ENCODE measurements at places on chromosomes 1 and 21.

GRCh38 chr1:52727114-52727586 lies 897 bp downstream of the ZYG11B start:
- no peak for DNase-seq

- DNase-seq: peak; percentile 54
These were observed 95.3 kb downstream of the ABCA4 start for GRCh38 chr1:94025383-94026340.

DNA sequence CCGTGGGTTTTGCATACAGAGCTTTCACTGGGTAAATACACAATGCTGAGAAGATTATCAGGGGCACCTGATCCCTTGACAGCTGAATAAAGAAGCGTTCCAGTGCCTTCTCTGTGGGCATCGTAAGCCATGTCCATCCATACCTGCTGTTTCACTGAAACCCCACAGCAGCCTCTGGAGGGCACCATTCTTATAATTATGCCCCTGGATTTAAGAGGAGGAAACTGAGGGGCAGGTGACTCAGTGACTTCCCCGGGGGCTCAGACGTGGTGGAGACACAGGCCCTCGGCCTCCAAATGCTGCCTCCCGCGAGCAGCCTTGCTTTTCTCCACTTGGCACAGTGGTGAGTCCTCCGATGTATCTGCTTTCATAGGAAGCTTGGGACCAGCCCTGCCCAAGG lies 56.7 kb downstream of the B3GALT5 start:
- no peak for DNase-seq

DNA sequence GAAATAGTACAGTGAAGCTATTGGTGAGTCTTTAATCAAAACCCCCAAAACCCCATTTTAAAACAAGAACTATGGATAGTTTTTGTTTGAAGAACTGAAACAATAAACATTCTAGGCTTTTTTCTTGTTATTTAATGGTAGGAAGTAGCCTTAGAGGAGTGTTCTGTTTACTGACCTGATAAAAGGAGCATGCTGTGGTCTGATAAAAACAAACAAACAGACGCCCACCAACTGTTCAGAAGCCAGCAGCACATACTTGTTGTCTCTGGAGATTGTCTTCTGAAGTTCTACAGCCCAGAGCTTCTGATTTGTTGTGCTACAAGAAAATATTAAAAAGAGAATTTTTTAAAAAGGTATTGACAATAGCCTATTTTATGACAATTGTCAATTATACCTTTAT lies 54.1 kb upstream of the CFAP298 start:
- DNase-seq: no peak

DNA sequence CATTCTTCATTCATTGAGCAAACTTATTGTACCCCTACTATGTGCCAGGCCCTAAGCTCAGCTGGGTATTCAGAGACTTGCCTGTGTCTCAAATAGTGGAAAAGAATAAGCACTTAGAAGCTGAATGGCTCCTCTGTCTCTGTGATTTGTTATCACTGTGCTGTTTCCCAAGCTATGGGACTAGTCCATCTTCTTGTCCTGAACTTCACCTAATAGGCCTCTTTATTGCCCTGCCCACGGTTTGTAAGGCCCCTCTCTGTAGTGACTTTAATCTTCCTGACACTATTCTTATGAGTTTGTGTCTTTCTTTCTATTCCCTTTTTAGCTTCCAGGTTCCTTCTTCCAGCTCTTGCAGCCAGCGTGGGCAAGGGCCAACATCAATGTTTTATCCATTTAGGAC lies 85.4 kb upstream of the LPGAT1 start:
- DNase-seq: no peak

DNA sequence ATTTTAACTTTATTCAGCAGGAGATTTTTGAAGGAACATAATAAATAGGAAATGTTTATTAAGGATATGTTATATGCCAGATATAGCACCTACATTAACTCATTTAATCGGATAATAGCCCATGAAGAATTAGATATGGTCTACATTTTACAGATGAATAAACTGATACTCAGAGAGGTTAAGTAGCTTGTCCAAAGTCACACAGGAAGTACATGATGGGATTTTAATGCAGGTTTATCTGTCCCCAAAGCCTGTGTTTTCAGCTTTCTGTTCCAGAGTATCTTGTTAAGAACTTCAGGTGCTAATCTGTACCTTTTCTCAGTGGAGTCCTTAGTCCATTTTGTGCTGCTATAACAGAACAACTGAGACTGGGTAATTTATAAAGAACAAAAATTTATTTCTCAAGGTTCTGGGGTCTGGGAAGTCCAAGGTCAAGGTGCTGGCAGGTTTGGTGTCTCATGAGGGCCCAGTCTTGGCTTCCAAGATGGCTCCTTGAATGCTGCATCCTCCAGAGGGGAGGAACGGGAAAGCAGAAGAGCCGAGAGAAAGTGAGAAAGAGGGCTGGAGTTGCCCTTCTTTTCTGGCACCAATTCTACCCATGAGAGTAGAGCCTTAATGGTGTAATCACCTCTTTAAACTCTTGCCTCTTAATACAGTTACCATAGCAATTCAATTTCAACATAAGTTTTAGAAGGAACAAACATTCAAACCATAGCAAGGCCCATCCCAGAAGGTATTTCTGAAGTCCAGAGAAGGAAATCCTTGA lies 17.3 kb downstream of the C1orf21 start:
- no peak for DNase-seq

DNA sequence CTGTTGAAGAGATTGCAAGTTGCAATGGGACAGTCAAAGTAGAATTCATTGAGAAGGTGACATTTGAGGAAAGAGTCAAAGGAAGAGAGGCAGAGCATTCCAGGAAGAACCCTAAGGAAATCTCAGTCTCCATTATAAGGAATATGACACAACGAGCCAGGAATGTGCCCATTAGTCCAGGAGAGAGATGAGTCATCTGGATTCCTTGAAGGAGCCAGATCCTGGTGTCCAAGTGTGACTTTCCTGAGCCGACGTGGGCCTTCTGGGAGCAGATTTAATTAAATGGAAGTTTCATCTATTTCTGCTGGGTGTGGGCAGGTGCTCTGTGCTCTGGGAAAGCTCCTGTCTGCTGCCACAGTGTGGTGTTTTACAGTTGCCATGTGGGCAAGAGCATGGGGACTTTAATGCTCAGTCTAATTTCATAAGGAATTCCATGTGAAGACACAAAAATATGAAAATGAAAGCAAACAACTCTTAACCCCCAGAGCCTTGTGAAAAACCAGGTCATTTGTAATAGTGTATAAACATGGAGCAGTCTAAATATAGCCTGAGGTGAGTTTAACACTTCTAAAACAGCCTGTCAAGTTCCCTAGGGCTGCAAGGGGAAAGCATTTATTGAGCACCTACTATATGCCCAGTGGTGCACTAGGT lies 111.4 kb upstream of the ARTN start:
- peak; percentile 87 for DNase-seq

- DNase-seq: no peak
These were observed 777 bp upstream of the TRIM67 start for GRCh38 chr1:231160895-231161666.

- DNase-seq: no peak
These were observed 73.9 kb upstream of the RGL1 start for GRCh38 chr1:183730886-183731573.

DNA sequence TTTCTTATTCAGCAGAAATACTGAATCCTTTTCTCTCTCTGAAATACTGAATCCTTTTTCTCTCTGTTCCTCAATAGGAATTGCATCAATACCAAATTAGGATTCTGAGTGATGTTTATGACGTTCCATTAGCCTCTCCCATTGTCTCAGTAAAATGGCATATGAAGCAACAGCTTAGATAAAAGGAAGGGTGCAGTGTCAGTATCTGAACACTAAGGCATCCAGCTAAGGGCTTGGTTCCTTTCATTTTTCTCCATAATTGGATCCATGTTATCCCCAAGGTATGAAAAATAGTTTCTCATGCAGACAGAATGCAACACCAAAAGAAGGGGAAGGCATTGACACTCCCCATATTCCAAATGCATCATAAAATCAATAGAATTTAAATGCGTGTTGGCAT lies 61.5 kb upstream of the RAVER2 start:
- DNase-seq: no peak

- no peak for DNase-seq
These were observed 64.2 kb downstream of the IRF2BP2 start for GRCh38 chr1:234545517-234546386.

DNA sequence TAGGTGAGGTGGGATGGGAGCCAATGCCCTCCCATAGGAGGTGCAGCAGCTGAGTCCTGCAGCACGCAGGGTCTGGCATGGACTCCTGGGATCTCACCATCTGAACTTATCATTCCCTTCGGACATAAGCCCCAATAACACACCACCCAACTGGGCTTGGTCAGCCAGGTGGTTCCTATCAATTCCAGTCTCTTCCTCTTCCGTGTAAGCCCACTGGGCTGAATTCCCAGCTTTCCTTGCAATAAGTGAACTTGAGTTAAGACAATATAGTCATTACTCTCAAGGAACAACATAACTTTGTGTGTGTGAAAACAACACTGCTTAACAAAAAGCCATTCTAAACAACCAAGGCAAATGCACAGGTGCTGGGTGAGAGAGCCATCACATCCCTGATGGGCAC lies 86.6 kb upstream of the EDN2 start:
- DNase-seq: no peak

DNA sequence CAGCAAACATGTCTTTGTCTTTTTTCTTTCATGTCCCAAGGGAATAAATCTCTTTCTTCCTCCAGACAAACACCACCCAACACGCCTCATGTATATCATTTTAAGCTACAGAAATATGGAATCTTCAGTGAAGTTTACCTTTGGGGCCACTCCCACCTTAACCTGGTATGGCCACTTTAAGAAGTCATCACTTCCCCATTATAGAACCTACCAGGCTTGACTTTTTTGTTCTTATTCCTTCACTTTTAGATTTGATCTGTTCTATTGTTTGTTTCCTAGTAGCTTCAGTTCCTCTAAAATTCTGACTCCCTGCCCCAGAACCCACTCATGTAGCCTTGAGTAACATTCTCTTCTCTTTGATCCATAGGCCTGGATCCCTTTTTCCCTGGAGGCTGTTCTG lies 226.3 kb downstream of the HLX start:
- no peak for DNase-seq

DNA sequence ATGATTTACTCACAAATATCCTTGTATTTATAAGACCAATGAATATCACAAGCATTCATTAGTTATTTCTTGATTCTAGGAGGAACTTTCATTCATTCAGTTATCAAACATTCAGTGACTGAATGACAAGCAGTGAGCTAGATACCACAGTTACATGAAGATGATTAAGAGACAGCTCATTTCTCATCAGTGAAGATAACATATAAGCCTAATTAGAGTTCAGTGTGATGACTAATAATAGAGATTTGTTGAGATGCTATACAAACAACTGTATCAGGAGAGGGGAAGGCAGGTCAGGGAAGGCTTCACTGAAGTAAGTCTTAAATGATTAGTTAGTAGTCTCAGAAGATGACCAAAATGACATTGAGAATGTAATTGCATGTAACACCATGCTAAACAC lies 14.6 kb upstream of the C1orf105 start:
- no peak for DNase-seq

- no peak for DNase-seq
These were observed 27.2 kb downstream of the CAPN2 start for GRCh38 chr1:223739366-223740037.

DNA sequence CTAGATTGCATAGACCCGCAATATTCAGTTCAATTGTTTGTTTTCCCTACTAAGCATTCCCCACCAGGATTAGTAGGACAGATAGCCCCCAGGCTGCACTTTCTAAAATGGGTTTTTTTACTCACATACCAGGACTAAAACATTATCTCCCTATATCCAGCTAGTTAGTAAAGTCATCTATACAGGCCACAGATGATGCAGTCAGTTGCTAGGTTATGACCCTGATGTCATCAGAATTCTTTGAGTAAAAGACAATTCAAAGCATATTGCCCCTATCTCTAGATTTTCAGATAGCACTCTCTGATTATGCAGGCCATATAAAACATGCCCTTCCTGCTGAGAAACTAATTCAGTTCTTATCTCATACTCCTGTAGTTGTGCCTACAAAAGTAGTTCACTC lies 203.6 kb downstream of the LBR start:
- no peak for DNase-seq

GRCh38 chr1:8023287-8023994 lies 2.7 kb downstream of the ERRFI1 start:
- DNase-seq: no peak

DNA sequence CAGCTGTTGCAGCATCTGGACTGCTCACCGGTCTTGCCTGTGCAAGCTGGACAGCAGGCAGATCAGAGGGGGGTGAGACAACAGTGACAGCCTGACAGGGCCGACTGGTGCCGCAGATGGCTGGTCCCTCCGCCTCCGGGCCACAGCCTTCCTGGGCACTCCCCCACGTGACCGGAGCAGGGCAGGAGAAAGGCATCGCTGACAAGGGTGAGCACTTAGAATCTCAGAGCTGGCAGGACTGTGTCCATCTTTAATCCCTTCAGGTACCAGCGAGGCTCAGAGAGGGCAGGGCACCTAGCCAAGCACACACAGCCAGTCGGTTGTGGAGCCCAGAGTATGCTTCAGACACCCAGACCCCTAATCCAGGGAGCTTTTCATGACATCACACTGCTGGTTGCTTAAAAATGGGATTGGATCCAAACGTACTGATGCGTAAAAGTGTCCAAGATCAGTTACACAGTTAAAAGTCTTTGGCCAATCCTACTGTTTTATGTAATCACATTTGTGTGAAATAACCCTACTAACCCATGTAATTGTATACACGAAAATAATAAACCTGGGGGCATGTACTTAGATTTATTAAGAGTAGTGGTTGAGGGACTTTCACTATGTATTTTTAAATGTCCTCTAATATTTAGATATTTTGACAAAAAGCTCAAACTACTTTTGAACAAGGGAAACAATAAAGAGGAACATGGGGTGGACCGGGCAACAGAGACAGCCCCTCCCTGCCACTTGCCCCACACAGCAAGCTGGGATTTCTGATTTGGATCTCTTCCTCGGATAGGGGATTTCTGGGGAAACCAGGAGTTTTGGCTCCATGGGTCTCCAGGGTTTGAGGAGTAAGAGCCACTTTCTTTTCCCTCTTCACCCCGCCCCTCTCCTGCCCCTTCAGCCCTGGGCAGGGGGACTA lies 758 bp upstream of the CNTN2 start:
- no peak for DNase-seq

DNA sequence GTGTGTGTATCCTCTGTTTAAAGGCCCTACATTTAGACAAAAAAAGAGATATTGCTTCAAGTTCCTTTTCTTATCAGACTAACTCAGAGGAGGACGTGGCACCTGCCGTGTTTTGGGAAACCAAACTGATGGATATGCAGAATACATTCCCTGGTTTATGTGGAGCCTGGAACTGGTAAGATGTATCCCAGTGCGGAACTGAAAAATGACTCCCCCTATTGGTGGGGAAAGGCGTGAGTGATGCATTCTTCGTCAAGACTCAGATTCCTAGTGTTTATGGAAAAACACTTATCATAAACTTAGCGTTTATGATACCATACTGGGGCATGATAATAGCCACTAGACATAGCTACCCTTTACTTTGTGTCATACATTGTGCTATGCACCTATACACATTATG lies 154.2 kb downstream of the ZNF326 start:
- DNase-seq: no peak

GRCh38 chr1:183144752-183145151 lies 41.3 kb upstream of the LAMC2 start:
- no peak for DNase-seq

Data from SW 1271 (cell line).